ENCODE measurements at places on chromosomes 2 and 18. TPM values are rescaled to one million over a fixed set of nuclear protein-coding genes. Genes with fewer than 3 reads are reported as not detected.

DNA sequence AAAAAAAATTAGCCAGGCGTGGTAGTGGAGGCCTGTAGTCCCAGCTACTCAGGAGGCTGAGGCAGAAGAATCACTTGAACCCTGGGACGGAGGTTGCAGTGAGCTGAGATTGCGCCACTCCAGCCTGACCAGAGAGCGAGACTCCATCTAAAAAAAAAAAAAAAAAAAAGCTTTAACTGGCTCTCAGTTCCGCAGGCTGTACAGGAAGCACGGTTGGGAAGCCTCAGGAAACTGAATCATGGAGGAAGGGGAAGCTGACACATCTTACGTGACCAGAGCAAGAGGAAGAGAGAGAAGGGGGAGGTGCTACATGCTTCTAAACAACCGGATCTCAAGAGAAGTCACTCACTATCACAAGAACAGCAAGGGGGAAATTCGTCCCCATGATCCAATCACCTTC, 505.6 kb upstream of the SLC8A1 start:
- H3K36me3 ChIP-seq: no peaks in the 10 kb centered on the region
- H3K4me3 ChIP-seq: no peak overlapping the region
- H3K27me3 ChIP-seq: no peaks in the 10 kb centered on the region
- no peak overlapping the region for H3K27ac ChIP-seq
- no peaks in the 10 kb centered on the region for H3K4me1 ChIP-seq

- no peaks in the 10 kb centered on the region for H3K27me3 ChIP-seq
- no peaks in the 10 kb centered on the region for H3K4me1 ChIP-seq
- H3K4me3 ChIP-seq: no peak overlapping the region
- peak; percentile 33 for DNase-seq
- H3K36me3 ChIP-seq: no peaks in the 10 kb centered on the region
These were observed 60.7 kb upstream of the GATA6 start for GRCh38 chr18:22108674-22109073.

GRCh38 chr18:10143596-10143995, 229.8 kb downstream of the VAPA start:
- peaks cover 6% of the 10 kb centered on the region for H3K4me1 ChIP-seq
- no peak for DNase-seq
- H3K27ac ChIP-seq: no peak overlapping the region
- H3K4me3 ChIP-seq: no peak overlapping the region

DNA sequence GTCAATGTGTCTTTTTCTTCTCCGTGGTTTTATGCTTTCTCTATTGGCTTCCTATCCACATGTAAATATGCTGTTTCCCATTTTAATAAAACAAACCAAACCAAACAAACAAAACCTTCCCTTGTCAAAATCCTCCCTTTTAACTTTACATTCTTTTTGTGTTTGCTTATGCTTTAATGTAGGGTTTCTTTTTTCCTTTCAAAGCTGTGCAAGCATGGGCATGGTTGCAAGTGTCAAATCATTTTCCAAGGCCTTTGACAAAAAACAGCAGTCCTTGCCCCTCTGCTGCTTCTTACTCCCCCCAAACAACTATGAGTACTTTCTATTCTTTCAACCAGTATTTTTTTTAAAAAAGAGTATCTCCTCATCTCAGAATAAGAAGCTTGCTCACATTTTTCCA, 66.0 kb upstream of the ACYP2 start:
- no peaks in the 10 kb centered on the region for H3K27me3 ChIP-seq
- no peaks in the 10 kb centered on the region for H3K36me3 ChIP-seq
- no peak for DNase-seq
- no peak overlapping the region for H3K4me3 ChIP-seq
- H3K4me1 ChIP-seq: peaks cover 18% of the 10 kb centered on the region
- peak overlapping the region; percentile 30 for H3K27ac ChIP-seq

- H3K4me1 ChIP-seq: peaks cover 34% of the 10 kb centered on the region
- no peak overlapping the region for H3K4me3 ChIP-seq
These were observed 266.8 kb downstream of the ALPK2 start for GRCh38 chr18:58362027-58362575.

DNA sequence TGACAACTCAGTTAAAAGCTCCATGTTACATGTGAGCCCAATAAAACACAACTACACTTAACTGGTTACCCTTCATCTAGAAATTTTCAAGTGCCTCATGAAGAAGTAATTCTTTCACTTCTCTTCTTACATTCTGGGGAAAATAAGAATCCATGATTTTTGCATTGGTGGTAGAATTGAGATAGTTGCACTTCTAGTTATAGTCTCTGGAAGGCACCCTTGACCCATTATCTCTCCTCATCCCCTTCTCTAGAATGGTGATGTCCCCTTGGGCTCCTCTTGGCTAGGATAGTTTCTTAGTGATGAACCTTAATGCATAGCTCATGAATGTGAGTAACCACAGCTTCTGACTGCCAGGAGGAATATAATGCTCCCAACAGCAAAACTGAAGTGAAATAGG, 3.6 kb downstream of the LGALSL start:
- peaks cover 22% of the 10 kb centered on the region for H3K4me1 ChIP-seq
- H3K27ac ChIP-seq: no peak overlapping the region
- no peak overlapping the region for H3K4me3 ChIP-seq
- no peak for DNase-seq

DNA sequence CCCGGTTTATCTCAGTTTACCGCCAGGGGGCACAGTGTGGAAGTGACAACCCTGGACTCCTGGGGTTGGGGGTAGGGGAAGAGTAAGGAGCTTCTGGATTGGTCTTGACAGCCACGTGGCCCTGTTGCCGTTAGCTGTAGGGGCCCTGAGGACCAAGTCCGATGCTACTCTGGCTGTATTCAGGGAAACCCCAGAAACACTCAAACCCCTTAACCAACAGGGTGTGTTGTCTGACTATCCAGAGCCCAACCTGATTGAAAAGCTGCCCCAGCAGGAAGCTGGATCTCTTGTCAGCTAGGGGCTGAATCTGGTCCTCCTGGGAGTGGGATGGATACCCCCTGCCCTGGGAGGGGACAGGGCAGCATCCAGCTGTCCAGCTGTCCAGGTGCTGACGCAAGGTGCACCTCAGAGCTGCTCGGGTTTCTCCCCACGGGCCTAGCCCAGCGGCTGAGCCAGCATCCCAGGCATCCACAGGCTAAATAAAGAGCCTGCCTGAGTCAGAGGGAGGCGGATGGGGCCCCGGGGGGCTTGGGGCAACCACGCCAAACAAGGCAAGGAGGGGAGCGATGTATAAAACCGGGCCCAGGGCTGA, 3.1 kb upstream of the GMPPA start:
- no peaks in the 10 kb centered on the region for H3K27me3 ChIP-seq
- peak; percentile 44 for DNase-seq
- no peaks in the 10 kb centered on the region for H3K36me3 ChIP-seq
- no peak overlapping the region for H3K27ac ChIP-seq
- H3K4me1 ChIP-seq: peaks cover 24% of the 10 kb centered on the region

DNA sequence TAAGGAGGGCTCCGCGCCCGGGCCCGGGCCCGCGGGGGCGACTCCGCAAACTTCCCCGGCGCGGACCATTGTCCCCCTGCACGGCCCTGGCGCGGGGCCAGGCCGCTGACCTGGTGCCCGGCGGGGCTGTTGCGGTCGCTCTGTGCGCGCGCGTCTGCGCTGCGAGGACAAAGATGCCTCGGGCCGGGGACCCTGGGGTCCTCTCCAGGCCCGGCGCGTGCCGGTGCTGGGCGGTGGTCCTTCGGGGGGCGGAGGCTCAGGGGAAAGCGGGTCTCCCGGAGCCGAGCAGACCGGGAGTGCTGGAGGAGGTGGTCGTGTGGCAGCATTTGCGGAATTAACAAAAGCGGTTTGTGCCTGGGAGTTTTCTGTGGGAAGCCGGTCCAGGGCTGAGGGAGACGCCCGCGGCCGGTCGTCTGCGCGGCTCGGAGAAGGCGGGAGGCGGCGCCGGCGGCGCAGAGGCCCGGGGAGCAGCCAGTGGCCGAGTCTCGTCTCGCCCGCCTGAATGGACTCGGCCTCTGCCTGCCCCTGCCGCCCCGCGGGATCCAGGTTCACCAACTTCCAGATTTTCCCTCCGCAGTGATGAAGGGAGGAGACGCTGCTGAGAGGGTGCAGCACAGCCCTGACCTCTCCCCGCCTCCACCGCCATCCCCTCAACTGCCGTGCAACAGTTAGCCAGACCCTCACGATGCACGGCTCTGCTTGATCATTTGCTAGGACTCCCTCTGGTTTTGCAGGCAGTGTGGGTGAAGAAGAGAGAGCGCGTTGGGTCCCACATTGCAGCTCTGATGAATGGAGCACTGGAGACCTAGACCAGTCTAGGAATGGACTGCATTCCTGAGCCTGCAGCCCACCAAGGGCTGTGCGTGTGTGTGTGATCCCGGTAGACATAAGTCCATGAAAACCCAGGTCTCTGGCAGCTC, 705 bp downstream of the EFR3B start:
- H3K36me3 ChIP-seq: no peaks in the 10 kb centered on the region
- H3K27me3 ChIP-seq: no peaks in the 10 kb centered on the region
- DNase-seq: peak; percentile 47
- peak overlapping the region; percentile 60 for H3K27ac ChIP-seq
- no peaks in the 10 kb centered on the region for H3K4me1 ChIP-seq

MFSD6 gene
- 185 TPM for total RNA-seq

Data from thyroid gland (tissue), 4 donors.